Adrenal gland (tissue), 19 donors: ENCODE measurements at places on chromosomes 5 and 9. TPM values are rescaled to one million over a fixed set of nuclear protein-coding genes. Genes with fewer than 3 reads are reported as not detected.

PCDHB2 gene
- 0.65 TPM for total RNA-seq

SPATA31A6 gene
- total RNA-seq: not detected

PCDHGA8 gene
- 1.2 TPM for total RNA-seq

CNTNAP3 gene
- 2.0 TPM for total RNA-seq

C5orf63 gene
- total RNA-seq: 6.8 TPM

TYRP1 gene
- not detected for total RNA-seq

C5orf34 gene
- total RNA-seq: 0.54 TPM

SGCD gene
- total RNA-seq: 11.2 TPM

SLC12A7 gene
- total RNA-seq: 20.1 TPM

HTR1A gene
- not detected for total RNA-seq

IQGAP2 gene
- 34.9 TPM for total RNA-seq

THOC3 gene
- 70.0 TPM for total RNA-seq

CNTFR gene
- 6.1 TPM for total RNA-seq

DNA sequence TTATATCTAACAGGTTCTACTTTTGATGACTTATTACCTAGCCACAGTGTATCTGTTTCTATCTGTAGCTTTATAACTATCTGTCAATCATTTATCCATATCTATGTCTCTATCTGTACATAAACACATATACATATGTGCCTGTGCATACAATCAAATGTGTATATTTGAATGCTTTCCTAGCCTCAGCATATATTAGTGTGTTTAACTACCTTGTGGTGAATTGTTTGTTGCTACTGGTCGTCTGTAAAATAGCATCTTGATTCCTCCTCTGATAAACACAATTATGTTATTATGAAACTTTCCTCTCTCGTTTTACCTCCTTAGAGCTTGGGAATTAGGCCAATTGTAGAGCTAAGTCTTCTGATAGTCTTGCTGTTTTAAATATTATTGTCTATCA is 44.4 kb downstream of the PARP8 start:
- no peak for DNase-seq

DNA sequence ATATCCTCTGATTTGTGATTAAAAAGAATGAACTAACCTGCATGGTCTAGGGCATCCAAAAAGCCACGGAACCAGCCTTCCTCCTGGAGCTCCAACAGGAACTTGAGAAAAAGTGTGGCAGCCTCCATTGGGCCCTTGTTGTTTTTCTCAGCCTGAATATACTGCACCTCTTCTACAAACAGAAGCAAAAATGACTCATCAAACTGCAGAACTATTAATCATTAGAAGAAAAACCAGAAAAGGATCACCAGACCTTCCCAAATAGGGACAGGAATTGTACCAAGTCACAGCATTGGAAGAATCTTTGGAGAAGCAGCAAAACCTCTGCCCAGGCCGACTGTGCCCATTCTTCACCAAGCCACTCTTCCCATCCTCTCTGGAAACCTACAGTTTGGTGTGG is 25.2 kb downstream of the RIGI start:
- DNase-seq: no peak

DNA sequence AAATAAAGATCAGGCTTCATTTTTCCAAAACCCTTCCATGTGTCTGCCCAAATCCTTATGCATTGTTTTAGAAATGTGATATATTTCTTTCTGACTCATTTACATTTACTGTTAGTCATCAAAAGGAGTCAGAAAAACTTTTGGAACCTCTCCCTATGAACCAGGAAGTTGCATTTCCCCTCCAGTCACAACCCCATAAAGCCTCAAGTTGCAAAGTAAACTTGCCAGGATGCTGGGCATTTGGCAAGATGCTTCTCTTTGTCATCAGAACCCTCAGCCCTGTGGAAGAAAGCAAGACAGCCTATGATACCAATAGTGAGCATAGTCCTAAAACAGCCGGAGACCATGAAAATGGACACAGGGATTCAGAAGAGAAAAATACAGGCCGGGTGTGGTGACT is 84.2 kb downstream of the MUSK start:
- no peak for DNase-seq

- no peak for DNase-seq
Observed at GRCh38 chr5:114658194-114658593, 296.3 kb downstream of the KCNN2 start.

DNA sequence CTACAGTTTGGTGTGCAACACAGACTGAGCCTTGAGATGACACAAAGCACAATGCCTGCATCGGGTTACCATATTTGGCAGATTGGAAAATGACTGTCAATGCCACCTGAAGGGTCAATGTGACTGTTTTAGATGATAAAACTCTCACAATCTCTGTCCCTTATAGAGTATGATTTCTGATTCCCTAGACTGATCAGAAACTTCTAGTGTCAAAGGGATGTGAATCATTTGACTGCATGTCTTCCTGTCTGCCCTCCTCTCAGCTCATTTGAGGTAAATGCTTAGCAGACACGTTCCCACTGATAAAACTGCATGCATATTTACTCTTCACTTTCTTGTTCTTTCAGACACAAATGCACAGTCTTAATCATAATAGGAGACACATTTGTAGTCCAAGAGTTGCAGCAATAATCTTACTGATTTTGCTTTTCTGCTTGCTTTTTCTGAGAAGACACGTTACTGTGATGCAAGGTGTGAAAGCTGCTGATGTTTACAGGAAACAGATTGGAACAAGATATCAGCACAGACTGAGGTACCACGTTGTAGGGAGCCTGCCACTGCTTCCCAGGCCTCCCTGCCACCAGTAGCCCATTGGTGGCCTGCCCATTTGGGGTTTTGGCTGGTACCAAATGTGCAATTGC is 77.8 kb downstream of the GCNT4 start:
- DNase-seq: no peak

- no peak for DNase-seq
Observed at GRCh38 chr5:151793358-151793757, 21.6 kb downstream of the G3BP1 start.

GRCh38 chr5:156879665-156880285 is 29.7 kb downstream of the PPP1R2B start:
- DNase-seq: no peak

DNA sequence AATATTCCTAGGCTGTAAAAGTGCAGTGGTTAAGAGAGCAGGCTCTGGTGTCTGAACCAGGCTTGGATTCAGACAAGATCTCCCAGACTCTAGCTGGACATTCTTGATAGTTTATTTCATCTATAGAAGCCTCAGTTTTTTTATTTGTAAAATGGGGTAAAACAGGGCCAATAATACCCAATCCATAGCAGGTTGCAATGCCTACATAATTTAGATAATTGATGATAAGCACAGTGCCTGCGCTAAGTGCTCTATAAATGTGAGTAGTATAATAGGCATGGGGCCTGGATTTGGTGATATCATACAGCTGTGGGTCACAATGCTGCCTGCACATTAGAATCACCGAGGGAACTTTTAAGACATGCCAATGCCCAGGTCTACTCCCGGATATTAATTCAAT is 603.5 kb downstream of the ISL1 start:
- no peak for DNase-seq

DNA sequence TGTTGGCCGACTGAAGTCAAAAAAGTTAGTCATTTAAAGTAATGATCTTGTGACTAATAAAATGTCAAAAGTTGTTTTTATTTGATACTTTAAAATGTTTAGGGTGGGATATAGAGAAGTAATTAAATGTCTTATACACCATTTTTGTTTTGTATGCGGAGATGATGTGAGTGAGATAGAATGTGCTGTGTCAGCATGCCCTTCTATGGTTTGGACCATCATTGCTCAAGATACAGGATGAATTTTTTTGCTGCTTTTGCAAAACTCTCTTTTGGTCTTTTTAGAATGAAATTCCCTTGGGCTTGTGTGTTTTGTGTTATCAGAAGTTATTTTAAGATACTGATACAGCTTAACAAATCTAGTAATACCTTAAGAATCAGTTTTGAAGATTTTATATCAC is 12.5 kb downstream of the SRFBP1 start:
- DNase-seq: no peak

DNA sequence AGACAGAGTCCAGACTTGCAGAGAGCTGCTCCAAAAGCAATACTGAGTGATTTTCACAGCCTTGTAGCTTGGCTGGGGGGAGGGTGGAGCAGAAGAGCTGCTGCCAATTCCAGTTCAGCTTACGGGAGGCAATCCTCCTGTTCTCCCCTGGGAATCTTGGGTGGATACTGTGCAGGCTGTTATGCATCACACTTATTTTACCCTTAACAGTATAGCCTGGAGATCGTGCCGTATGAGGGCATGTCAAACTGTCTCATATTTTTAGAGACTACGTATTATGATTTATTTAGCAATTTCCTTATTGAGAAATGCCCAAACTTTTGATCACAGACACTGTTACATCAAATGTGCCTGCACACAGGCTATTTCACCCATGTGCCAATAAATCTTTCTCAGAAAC is 85.2 kb downstream of the BASP1 start:
- no peak for DNase-seq

- no peak for DNase-seq
Observed at GRCh38 chr9:37432020-37432419, 9.5 kb downstream of the GRHPR start.

- DNase-seq: no peak
Observed at GRCh38 chr9:131361202-131361833, 32.6 kb upstream of the PRRC2B start.

DNA sequence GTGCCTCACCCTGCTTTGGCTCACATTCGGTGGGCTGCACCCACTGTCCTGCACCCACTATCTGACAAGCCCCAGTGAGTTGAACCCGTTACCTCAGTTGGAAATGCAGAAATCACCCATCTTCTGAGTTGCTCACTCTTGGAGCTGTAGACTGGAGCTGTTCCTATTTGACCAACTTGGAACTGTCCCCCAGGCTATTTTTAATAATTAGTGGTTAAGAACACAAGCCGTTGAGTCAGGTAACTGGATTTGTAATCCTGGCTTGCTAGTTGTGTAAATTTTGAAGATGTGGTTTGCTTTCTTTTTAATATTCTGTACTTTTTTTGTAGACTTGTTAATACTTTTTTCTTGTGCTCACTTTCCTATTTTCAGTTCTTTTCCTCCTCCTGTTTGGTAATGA is 81.2 kb downstream of the CNTLN start:
- no peak for DNase-seq

DNA sequence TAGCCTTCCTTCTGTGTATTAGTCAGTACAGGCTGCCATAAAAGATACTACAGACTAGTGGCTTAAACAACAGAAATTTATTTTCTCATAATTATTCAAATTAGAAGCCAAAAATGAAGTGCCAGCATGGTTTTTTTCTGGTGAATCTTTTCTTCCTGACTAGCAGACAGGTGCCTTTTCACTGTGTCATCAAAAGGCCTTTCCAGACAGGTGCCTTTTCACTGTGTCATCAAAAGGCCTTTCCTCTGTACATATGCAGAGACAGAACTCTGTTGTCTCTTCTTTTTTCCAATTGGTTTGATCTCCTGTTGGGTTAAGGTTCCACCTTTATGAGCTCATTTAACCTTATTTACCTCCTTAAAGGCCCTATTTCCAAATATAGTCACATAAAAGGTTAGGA is 599.9 kb downstream of the ISL1 start:
- no peak for DNase-seq

- DNase-seq: no peak
Observed at GRCh38 chr9:31588756-31589155, 795.7 kb upstream of the ACO1 start.

- DNase-seq: no peak
Observed at GRCh38 chr5:103211576-103212561, 46.7 kb upstream of the MACIR start.

DNA sequence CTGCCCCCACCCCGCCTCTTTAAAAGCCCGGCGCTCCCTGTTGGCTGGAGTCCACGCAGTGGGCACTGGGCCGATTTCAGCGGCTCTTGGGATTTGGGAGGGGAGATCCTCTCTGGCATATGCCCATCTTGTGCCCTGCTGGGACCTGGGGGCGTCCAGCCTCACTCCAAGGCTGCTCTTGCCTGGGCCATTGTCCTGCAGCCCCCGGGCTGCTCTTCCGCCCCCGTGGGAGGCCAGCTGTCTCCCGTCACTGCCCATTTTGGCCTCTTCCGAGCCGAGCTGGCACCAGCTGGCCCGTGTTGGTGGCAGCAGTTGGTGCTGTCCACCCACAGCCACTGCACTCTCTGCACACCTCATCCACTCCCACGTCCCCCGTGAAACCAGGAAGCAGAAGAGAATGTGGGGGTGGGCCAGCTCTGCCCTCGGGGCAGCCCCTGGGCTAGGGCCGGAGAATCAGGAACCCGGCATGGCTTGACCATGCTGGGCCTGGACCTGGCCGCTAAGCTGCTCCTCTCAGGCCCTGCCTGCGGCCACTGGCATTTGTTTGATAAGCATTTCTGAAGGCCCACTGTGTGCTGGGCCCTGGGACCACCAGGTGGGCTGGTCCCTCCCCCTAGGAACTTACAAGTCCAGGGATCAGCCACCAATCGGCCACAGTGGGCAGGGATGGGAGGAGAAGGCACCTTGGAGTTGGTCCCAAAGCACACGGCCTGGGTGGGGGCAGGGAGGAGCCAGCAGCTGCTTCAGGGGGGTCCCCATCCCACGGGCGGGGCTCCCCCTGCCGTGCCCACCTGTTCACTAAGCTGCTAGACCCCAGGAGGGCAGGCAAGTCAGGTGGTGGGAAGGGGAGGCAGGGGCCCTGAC is 2.2 kb downstream of the C8G start:
- DNase-seq: peak; percentile 15

- no peak for DNase-seq
Observed at GRCh38 chr5:18113721-18114120, 479.5 kb downstream of the TAF11L14 start.

DNA sequence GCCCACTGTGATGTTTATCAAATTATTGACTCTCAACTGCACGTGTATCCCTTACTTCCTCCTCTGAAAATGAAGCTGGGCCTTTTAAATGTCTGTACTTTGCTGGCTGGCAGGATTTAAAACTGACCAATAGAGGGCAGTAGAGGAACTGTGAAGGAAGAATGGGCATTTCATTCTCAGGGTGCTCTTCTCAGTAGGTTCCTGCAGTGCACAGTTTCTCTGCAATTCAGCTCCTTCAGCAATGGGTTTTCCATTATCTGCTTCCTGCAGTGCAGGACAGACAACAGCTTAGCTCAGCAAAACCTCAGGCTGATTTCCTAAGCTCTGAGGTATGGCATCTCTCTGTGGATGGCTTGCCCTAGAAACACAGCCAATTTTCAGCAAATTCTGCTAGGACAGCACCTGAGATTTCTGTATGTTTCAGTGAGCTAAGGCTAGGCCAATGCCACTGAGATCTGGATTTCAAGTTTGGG is 298.4 kb upstream of the PRDM9 start:
- DNase-seq: no peak

DNA sequence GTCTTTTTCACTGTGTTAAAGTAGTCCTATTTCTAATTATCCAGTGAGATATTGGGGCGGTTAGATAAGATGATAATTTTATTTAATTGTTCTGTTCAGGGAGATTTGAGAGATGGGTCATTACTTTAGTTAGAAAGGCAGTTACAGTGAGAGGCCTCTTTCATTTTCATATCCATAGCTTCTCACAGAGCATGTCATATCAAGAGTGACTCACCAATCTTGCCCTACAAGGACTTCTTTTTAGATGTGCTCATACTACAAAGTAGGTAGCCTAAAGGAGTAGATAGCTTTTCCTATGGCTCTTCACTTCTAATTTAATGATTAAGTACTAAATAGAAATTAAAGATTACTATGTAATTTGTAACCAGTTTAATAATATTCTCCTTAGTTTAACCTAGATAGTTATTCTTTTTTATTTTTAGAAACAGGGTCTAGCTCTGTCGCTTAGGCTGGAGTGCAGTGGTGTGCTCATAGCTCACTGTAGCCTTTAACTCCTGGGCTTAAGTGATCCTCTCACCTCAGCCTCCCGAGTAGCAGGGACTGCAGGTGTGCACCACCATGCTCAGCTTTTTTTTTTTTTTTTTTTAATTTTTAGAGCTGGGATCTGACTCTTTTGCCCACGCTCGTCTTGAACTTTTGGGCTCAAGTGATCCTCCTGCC is 71.0 kb downstream of the FER start:
- no peak for DNase-seq
